ENCODE measurements at places on chromosomes 6 and 20.
A peak's percentile ranks its signal among the peaks of the same experiment; 100 is the strongest.

DNA sequence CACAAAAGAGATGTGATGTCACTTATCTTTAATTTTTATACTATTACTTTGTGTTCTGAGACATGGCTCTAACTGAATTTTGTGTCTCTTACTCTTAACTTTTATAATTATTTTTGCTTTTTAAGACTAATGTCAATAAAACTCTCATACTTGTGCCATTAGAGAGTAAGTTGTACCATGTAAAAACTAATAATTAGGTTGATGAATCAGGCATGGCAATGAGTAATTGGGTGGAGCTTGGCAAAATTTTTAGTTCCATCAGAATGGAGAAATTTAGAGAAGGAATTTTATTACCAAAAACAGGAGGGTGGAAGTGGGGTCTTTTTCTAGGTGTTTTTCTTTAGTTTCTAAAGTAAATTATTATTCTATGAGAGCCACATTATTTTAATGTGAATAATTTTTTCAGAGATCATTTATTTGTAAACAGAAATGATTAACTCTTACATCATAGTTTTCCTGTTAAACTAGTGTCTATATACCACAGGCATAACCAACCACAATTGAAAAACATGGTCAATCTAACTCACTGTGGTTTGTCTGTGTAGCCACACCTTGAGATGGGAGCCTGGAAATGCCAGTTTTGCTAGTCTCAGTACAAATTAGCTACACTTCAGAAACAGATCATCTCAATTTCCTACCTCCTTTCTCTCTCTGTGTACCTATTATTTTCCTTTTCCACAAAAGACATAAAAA lies 51.8 kb downstream of the ELOVL4 start:
- no peak for DNase-seq

GRCh38 chr6:43246301-43247113 lies 3.2 kb downstream of the TTBK1 start:
- DNase-seq: peak; percentile 80

DNA sequence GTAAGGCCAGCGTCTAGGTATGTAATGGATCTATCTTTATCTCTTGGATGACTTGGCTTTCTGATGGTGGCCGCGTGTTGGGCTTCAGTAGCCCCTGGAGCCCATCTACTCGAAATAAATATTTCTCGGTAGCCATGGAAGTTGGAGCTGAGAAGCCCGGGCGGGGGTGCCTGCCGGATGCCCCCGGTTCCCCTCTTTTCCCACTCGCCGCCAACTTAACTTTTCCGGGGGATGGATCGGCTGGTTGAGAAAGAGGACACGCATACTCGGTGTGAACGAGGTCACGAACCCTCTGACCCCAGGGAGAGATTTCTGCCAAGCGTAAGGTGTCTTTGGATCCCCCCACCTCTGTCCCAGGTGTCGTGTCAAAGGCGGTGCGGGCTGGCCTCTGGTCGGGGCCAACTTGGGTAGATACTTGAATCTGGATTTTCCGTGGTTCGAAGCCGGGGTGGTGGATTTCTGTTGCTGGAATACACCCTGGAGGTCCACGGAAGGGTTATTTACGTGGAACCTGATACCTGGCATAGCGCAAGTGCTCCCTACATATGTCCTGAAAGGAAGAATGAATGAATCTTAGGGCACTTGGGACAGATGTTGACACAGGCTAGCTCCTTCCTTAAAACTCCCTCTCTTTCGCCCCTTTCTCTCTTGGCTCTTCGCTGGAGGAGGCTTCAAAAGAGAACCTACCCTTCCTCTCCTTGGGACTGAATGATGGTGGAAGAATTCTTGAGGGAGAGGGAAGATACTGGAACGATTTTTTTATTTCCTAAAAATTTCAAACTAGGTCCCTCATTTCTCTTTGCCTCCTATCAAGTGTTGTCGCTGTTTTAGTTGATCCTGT lies 996 bp downstream of the DOK5 start:
- no peak for DNase-seq

- no peak for DNase-seq
Observed at GRCh38 chr6:109397020-109397419, 14.8 kb upstream of the CD164 start.

DNA sequence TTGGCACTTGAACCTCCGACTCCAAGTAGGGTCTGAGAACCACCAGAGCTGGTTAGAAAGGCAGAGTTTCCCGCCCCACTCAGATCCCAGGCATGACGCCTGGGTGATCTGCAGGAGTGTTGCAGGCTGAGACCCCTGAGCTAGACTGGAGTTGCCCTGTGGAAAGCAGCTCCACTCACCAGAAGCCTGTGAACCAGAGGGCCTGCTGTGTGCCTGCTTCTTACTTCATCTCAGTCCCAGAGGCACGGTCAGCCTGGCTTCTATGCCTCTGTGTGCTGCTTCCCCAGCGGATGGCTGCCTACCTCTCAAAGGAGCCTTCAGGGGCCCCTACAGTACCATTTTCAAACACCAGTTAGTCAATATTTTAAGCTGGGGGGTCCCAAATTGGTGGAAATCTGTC lies 15.6 kb upstream of the CCN6 start:
- DNase-seq: no peak

DNA sequence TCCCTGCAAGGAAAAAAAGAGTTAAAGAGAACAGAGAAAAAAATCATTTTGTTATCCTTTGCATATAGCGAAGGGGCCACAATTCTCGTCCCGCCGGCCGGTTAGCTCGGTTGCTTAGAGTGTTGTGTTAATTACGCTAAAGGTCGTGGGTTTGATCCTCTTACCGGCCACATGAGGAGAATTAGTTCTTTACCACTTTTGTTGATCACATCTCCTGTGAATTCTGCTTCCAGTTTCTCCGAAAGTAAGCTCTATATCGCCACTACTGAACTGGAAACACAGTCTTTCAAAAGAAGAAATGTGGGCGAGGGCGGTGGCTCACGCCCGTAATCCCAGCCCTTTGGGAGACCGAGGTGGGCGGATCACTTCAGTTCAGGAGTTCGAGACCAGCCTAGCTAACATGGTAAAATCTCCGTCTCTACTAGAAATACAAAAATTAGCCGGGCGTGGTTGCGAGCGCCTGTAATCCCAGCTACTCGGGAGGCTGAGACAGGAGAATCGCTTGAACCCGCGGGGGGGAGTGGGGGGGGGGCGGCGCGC lies 13.4 kb downstream of the PRSS16 start:
- DNase-seq: no peak

DNA sequence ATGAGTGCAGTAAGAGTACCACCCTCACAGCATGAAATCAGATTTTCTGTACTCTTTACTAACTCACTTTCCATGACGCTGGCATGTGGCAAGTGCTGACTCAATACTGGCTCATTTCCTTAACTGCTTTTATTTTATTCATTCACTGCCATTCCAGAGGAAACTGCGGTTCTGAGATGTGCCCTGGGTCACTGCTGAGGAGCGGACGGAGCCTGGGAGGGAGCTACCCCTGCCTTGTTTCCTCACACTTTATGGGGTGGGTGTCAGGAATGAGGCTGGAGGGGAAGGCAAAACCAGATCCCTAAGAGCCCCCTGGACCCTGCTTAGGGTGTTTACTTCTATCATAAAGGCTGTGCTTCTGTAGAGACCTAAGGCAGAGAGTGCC lies 14.4 kb downstream of the NT5E start:
- DNase-seq: no peak

- no peak for DNase-seq
Observed at GRCh38 chr6:111631903-111632460, 26.3 kb upstream of the TRAF3IP2 start.

All from amygdala (tissue), 56 donors.